ENCODE measurements at places on chromosomes 16 and 17. TPM values are rescaled to one million over a fixed set of nuclear protein-coding genes. Genes with fewer than 3 reads are reported as not detected.

Gene OSGIN1
- 0.90 TPM for total RNA-seq

Gene CAMKK1
- total RNA-seq = 4.2 TPM

Gene CDH5
- total RNA-seq = not detected

Gene MEOX1
- total RNA-seq = 0.83 TPM

Gene ST6GALNAC2
- not detected for total RNA-seq

Gene EPOP
- 0.36 TPM for total RNA-seq

Gene HBA2
- not detected for total RNA-seq

Gene CD300E
- not detected for total RNA-seq

Gene KRTAP16-1
- total RNA-seq = not detected

Gene KRT24
- total RNA-seq = not detected

Gene USP10
- 61.9 TPM for total RNA-seq

Gene GCGR
- not detected for total RNA-seq

Gene XAF1
- 1.7 TPM for total RNA-seq

Gene CHMP1A
- 99.8 TPM for total RNA-seq

Data from IMR-90 (cell line).